ENCODE measurements at places on chromosomes 5 and 9.

GRCh38 chr5:176169393-176170063 is 68.7 kb upstream of the SIMC1 start:
- no peak for DNase-seq

DNA sequence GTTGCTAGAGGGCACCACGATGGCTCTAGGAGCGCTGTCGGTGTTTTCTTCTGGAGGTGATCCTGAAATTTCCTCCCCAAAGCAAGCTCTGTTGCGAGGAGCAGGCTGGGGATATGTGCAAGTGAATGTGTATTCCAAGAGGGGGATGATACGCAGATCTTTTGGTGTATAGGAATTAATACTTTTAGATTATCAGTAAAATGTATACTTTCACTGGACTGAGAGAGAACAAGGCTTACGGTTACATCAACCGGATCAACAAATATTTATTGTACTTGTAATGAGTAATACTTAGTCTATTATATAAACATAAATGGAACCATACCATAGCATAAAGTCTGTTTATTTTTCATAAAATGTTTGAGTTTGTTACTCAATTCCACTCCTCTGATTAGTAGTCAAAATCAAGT is 632 bp upstream of the PRKAA1 start:
- DNase-seq, result no peak

GRCh38 chr9:37914701-37915358 is 10.9 kb upstream of the SLC25A51 start:
- DNase-seq, result no peak

DNA sequence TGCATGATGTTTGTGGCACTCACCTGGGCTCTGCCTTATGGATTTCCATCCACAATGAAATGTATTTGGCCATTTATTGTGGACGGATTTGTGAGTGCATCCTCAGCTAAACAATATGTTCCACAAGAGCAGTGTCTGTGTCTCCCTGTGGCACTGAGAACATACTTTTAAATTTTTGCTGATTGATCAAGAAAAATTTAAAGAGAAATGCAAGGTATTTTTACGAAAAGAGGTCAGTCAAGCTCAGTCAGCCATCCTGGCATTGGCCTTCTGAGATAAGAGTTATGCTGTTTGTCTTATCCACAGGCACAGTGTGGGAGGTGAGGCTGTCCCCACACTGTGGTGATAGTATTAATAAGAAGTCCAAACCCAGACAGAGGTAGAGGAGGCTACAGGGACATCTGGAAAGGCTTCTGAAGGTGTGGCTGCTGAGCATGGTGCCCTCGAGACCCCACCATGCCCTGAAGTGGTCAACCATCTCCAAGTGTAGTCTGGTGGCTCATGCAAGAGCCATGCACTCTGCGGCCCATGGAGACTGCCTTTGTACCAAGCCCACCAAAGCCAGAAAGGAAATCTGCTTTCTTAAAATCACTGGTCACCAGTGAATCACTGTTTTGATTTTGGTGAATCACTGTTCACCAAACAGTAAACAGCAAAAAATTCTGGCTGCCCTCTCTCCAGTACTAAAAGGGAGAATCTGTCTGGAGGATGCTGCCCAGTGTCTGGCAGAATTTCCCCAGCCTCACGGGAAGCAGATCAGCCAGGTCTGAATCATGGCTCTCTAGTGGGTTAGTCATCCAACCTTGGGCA is 28.8 kb downstream of the SPOCK1 start:
- no peak for DNase-seq

GRCh38 chr5:155943516-155944407 is 383.2 kb upstream of the SGCD start:
- DNase-seq, result no peak

DNA sequence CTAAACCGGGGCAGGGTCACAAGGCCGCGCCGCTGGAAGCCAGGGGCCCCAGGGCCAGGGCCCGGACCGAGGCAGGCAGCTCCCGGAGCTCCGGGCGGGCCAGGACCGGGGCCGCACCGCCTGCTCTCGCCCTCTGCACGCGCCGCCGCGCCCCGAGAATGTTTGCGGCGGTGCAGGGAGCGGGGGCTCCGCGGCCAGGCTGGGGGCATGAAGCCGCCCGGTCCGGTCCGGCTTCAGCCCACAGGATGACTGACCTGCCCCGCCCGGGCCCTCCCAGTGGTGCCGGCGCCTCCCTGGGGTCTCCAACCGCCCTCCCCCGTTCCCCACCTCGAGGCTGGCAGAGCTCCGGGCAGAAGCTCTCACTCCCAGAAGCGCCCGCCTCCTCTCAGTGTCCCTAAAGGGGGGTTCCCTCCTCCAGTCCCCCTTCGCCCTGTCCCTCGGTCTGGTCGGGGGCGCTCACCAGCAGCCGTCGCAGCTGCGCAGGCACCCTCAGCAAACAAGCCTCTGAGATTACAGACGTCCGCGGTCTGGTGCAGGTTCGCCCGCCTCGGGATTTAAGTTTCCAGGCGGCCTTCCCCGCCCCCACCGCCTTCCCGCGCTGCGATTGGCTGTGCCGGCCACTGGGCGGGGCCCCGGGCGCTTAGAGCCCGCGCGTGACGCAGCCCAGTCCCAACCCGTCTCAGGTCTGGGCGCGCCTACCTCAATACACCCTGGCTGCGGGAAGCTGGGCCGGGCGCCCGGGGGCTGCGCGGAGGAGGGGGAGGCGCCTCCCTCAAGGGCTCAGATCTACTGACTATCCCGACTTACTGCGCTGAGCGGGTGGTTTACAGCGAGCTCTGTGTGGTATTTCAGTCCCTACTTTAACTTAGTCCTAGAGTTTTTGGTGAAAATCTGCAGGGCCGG is at the start of gene CTSV:
CTSV (minus strand) TSS at position 532 of the 903 bp plus-strand sequence. CDS start 1,099 bp downstream, outside the sequence.
- peak; percentile 57 for DNase-seq

- no peak for DNase-seq
These were observed 117.4 kb downstream of the NPR3 start for GRCh38 chr5:32828492-32828891.

DNA sequence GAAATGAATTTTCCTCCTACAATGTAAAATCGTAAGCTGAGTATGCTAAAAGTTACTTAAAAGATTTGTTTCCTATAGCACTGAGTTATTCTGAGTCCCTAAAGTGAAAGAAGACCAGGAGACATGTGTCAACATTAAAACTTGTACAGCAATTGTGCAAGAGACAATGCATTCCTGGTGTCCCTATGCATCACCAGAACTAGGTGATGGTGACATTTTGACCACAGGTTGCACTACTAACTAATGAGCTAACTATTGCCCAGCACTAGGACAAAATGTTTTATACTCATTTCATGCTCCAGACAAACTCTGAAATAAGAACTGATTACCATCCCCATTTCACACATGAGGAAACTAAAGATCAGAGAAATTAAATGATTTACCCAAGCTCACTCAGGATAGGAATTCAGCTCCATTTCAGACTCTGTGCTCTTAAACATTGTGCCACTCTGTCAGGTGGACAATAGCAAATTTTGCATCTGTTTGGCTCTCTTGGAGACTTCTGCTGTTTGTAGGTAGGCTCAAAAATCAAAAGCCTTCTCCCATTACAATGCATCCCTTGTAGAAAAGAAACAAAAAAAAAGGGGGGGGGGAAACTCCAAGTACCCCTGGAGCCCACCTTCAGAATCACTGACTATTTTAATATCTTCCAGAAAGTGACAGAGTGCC is 269.2 kb downstream of the ACTL7B start:
- no peak for DNase-seq

- no peak for DNase-seq
These were observed 70.6 kb downstream of the SMARCA2 start for GRCh38 chr9:2085716-2086115.

DNA sequence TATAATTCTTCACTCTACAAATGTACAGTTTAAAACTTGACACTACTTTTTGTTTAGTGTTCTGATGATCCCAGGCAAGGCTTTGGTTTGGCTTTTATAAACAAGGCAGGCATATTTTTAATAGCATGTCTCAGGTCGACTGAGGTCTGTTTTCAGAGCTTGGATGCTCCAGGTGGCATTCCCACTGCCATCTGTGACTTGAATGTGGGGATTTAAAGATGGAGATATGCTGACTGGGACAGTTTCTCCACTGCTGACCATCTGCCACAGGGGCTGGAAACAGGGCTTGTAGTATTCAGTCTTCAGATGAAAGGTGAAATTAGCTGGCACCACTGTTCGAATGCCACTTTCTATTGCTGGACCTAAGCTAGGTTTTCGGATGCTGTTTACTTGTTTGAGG is 1266.2 kb upstream of the CDH18 start:
- DNase-seq, result no peak

- DNase-seq, result no peak
These were observed 123.8 kb upstream of the PHYKPL start for GRCh38 chr5:178356431-178356872.

GRCh38 chr9:103991698-103992097 is 102.4 kb upstream of the SMC2 start:
- DNase-seq, result no peak

GRCh38 chr5:55418994-55419968 is 111.5 kb downstream of the MTREX start:
- DNase-seq, result no peak

DNA sequence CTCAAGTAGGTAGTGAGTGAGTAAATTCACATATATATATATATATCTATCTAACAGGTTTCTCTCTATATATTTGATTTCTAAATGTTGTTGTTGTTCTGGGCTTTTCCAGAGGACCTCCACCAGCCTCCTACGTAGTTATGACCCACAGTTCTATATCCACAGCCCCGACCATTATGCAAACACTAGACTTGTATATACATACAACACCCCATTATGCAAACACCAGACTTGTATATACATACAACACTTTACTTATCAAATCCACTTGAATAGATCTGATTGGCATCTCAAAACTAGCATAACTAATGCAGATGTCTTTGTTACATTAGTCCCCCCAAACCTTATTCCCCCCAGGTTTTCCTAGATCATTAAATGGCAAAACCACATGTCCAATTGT is 108.7 kb downstream of the JAKMIP2 start:
- no peak for DNase-seq

- no peak for DNase-seq
These were observed 3.9 kb downstream of the MLLT3 start for GRCh38 chr9:20618361-20618802.

GRCh38 chr5:135008981-135009735 is 24.9 kb downstream of the PITX1 start:
- no peak for DNase-seq

DNA sequence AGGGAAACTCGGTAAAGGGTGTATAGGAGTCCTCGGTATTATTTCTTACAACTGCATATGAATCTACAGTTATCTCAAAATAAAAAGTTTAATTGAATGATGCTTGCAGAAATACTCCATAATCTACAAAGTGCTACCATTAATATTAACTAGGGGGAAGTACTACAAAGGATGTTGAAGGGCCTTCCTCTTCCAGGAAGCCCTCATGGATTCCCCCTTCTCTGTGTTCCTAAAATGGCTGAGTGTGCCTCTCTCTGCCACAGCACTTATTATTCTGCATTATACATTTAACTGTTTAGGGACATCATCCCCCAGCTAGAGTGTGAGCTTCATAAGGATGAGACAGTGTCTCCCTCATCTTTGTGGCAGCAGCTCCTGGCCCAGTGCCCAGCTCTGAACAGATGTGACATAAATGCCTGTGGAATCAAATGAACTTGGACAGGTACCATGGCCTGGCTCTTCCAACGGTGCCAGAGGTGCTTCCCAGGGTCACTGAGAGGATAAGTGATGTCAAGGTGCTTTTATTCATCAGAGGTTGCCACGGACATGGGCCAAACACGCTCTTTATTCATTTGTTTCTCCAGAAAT is 99.5 kb downstream of the PAX5 start:
- DNase-seq, result no peak

GRCh38 chr9:16429671-16430070 is 440.8 kb downstream of the BNC2 start:
- DNase-seq, result no peak

GRCh38 chr5:121497176-121497575 is 354.5 kb upstream of the FTMT start:
- DNase-seq, result no peak

GRCh38 chr9:115144706-115145105 is 26.7 kb upstream of the TNC start:
- DNase-seq, result no peak

- no peak for DNase-seq
These were observed 1.5 kb downstream of the GAS1 start for GRCh38 chr9:86945728-86946200.

GRCh38 chr5:74877624-74878304 is 11.6 kb upstream of the FAM169A start:
- DNase-seq, result no peak

GRCh38 chr5:118224546-118224945 is 763.8 kb downstream of the DTWD2 start:
- DNase-seq, result no peak

DNA sequence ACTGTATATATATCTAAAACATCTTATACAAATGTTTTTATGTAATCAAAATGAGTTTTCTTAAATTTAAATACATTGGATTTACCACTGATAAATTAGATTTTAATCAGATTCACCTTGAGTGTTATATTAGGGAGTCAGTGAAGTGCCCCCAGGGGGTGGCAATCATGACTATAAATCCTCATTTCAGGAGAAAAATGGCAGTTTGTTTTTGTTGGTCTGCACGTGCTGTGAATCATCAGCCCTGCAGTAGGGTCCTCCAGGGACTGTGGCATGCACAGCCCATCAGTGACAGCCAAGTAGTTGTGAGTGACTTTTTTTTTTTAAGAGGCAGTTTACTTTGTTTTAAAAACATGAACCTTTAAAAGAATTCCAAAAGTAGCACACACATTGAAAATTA is 65.2 kb downstream of the ZSWIM6 start:
- DNase-seq, result no peak

DNA sequence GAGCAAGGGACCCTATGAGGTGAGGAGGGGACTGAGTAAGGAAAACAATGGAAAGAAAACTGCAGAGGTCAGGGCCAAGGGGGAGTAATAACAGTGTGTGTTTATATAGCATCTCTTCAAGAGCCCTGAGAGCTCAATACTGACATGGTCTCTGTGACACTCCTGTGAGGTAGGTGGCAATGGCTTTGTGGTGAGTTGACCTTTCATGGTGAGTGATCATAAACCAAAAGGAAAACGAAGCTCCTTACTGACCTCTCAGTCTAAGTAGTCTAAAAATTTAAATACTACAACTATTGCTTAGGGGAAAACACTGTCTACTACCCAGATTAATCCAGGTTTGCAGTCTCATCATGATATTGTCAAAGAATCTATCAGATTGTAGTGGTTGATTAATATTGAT is 130.9 kb downstream of the SNCAIP start:
- no peak for DNase-seq

Measured in stimulated activated CD4-positive, alpha-beta T cell treated with anti-CD3 and anti-CD28 coated beads, Interleukin-1b, Interleukin-23, amount 100 ng/mL, for 24 hours (primary cell).